ENCODE measurements at places on chromosomes 1 and 21.

- no peak for DNase-seq
Observed at GRCh38 chr1:178237121-178237520, 143.2 kb downstream of the RASAL2 start.

- no peak for DNase-seq
Observed at GRCh38 chr1:188462837-188463236, 1634.1 kb downstream of the PLA2G4A start.

GRCh38 chr1:182713939-182714338 lies 29.6 kb upstream of the RGS8 start:
- DNase-seq = no peak

DNA sequence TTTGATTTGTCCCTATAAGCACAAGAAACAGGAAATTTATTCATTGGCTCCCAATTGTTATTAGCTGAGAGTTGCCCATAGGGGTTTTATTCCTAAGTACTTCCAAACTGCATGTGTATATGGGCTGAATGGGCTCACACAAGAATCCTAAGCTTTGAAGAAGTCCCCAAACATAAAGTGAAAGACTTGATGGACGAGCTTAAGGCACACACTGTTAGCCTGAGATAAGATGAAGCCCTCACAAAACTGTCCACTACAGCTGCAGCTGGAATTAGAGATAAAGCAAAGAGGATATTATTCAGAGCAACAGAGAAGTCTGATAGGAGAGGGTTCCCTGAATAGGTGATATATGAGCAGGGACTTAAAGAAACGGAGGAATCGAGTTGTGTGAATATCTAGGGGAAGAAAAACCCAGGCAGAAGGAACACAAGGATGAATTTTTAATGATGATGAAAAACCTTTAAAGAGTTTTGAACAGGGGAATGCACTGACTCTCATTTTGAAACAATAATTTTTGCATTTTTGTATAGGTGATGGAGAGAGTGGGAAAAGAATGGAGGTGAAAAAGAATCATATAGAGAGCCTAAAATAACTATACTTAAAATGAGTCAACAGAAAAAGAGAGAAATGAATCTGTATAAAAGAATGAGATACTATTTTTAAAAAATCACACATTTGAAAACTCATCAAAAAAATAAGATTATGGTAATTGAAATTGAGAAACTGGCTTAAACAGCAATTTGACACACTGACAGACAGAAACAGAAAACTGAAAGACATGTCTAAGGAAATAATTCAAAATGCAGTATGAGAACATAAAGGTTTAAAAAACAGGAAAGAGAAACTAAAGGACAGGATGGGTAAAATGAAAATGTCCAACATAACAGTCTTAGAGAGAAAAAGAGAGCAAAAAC lies 133.6 kb upstream of the POGK start:
- DNase-seq = no peak

DNA sequence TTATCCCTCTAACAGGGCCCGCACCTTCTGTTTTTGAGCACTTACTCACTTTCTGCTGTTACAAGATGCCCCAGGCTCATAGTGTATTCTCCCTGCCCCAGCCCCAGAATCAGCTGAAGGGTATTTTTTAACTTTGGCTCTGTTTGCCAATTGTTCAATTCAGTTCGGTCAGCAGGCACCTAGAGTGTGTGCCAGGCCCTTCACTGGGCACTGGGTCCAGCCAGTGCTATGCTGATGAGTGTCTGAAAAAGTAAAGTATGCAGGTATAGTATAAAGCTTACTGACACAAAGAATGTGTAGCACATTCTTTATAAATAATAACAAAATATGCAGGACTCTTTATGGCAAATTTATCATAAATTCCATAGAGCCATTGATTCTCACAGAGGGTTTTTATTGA lies 35.0 kb downstream of the FHAD1 start:
- DNase-seq = no peak

GRCh38 chr21:16569679-16570078 lies 839.9 kb downstream of the USP25 start:
- DNase-seq = no peak

DNA sequence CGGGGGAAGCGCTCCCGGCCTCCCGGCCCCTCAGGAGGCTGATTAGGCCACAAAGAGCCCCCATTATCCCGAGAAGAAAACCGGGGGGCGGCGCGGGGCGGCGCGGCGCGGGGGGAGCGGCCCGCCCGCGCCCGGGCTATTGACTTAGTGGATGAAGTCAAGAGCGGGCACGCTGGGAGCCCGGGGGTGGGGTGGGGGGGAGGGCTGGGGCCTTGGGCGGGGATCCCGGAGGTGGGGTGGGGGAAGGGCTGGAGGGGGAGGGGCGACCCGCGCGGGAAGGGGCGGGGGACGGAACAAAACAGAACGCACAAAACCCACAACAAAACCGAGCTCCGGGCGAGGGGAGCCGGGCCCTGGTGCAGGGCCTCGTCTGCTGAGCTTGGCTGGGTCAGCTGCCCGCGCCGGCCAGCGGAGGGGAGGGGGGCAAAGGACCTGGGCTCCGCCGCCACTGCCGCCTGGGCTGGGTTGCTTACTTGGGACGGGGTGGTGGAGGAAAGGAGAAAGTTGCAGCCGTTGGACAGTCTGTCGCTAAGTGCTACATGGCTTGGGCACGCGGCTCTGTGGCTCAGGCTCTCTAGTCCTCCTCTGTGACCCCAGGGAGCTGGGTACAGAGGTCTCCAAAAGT lies 16.3 kb downstream of the PAX7 start:
- no peak for DNase-seq

- peak; percentile 11 for DNase-seq
Observed at GRCh38 chr1:173122958-173123852, 72.5 kb upstream of the TNFSF18 start.

DNA sequence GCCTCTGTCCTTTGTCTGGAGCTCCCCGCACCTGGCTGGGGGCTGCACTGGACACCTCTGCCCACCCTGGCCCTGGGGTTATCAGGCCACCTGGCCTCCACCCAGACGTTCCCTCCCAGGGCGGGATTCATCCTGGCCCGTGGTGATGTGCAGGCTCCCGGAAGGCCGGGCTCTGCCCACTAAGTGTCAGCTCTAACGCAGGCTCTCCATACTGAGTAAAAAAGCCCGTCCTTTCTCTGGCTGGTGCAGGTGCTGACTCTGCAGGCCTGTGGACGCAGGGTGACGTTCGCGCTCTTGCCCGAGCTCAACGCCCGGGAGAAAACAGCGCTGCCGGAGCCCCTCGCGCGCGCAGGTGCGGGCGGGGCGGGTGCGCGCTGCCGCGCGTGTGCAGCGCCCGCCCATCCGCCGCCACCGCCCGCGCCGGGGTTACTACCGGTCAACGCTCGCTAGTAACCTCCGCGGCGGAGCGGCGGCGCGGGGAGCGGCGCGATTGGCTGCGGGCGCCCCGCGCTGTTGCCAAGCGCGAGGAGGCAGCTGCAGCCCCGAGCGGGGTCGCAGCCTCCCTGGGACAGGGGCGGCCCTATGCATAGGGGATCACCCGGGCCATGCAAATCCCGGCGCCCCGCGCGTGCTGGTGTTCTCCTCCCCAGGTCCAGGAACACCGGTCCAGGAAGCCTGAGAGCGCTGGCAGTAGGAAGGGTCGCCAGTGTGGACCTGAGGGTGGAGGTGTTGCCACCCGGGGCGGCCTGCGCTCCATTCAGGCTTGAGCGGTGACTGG lies 15.7 kb downstream of the ABCG1 start:
- peak; percentile 58 for DNase-seq

- no peak for DNase-seq
Observed at GRCh38 chr1:90133133-90133532, 138.2 kb downstream of the ZNF326 start.

GRCh38 chr21:46157987-46158451 lies 2.6 kb upstream of the FTCD start:
- no peak for DNase-seq

- no peak for DNase-seq
Observed at GRCh38 chr1:179217943-179218507, 11.5 kb downstream of the ABL2 start.

- DNase-seq = no peak
Observed at GRCh38 chr21:38625000-38625399, 126.7 kb upstream of the ERG start.

DNA sequence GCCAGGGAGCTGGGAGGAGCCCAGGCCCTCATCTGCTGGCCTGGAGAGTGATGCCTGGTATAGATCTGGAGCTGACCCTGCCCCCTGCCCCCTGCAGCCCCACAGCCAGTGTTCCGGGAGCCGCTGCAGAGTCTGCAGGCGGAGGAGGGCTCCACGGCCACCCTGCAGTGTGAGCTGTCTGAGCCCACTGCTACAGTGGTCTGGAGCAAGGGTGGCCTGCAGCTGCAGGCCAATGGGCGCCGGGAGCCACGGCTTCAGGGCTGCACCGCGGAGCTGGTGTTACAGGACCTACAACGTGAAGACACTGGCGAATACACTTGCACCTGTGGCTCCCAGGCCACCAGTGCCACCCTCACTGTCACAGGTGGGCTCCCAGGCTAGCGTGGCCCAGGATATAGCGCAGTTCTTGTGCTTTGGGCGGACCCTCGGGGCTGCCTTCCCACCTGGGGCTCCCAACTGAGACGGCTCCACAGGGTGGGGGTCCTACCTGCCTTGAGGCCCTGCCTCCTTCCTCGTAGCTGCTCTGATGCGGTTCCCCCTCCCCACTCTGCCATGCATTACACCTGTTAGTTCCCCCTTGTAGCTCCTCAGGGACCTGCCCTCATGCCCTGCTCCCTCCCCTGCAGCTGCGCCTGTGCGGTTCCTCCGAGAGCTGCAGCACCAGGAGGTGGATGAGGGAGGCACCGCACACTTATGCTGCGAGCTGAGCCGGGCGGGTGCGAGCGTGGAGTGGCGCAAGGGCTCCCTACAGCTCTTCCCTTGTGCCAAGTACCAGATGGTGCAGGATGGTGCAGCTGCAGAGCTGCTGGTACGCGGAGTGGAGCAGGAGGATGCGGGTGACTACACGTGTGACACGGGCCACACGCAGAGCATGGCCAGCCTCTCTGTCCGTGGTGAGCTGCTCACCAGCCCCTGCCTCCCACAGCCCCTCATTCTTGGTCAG lies 98.7 kb downstream of the OBSCN start:
- DNase-seq = no peak

- DNase-seq = peak; percentile 34
Observed at GRCh38 chr1:36924282-36924811, 110.0 kb downstream of the GRIK3 start.

- DNase-seq = no peak
Observed at GRCh38 chr1:5990913-5991312, 1.3 kb downstream of the NPHP4 start.

- DNase-seq = no peak
Observed at GRCh38 chr21:41199123-41199522, 31.2 kb downstream of the BACE2 start.

GRCh38 chr1:147273409-147274336 lies 31.2 kb downstream of the CHD1L start:
- DNase-seq = peak; percentile 18

DNA sequence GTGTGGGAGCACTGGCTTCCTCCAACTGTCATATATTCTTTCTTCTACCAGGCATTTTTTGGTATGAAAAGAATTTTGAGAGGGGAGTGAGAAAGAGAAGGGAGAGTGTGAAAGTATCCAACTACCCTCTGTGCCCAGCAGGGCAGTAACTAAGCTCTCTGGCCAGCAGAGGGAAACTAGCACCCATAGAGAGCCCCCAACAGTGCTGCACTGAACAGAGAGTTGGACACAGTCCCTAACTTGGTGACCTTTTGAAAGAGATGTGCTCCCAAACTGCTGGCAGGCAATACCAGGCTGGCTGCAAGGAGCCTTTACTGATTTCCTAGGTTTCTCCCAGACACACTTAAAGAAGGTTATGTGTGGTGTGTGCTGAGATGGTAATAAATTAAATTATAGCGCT lies 118.8 kb upstream of the PBX1 start:
- no peak for DNase-seq

DNA sequence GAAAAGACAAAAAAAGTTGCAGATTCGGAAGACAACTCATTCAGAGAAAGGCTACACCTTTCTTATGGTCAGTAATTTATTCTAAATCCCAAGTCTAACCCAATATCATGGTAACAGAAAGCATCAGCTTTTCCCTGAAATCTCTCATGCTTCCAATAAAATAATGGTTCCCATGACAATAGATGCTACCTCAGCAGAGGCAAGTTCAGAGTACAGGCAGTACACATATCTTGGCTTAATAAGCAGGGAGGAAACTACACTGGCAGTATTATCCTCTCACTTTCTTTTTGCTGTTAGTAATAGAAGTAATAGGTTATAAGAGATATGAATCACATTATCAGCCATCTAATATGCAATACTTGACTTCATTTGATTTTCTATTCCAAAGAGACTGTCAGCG lies 137.1 kb downstream of the DPYD start:
- DNase-seq = no peak

GRCh38 chr21:45456584-45457160 lies 51.7 kb downstream of the COL18A1 start:
- no peak for DNase-seq

DNA sequence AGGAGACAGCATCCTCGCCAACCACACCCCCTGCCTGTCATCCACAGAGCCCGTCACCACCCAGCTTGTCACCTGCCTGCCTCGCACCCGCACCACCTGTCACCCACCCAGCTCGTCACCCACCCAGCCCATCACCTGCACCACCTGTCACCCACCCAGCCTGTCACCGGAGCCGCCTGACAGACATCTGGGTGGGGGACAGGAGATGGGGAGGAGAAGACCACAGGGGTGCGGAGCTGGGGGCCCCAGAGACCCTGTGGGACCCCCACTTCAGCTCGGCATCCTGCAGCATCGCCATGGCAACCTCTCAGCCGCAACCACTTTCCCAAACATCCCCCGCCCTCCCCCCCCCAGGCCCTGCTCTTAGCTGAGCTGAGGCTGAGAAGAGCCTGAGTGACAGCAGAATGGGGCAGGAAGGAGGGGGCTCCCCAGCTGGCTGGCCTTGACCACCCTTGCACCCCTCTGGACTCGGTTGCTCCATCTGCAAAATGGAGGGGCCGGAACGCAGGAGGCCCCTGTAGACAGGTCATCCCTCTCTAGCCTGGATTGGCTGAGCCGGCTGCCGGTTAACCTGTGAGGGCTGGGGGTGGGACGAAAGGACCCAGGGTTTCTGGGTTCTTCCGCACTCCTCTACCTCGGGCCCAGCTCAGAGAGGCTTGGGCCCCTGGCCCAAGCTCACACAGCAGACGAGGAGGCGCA lies 11.6 kb downstream of the AHDC1 start:
- no peak for DNase-seq

- no peak for DNase-seq
Observed at GRCh38 chr1:101509370-101509769, 272.6 kb downstream of the S1PR1 start.

GRCh38 chr1:51423073-51423821 lies 92.9 kb upstream of the TTC39A start:
- DNase-seq = no peak

DNA sequence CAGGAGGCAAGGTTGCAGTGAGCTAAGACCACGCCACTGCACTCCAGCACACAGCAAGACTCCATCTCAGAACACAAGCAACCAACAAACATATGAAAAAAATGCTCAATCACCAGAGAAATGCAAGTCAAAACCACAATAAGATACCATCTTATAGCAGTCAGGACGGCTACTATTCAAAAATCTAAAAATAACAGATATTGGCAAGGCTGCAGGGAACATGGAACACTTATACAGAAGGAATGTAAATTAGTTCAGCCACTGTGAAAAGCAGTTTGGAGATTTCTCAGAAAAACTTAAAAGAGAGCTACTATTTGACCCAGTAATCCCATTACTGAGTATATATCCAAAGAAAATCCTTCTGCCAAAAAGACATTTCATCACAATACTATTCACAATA lies 27.6 kb upstream of the POGK start:
- no peak for DNase-seq

- DNase-seq = no peak
Observed at GRCh38 chr1:43379476-43379875, 10.1 kb downstream of the MED8 start.
